ENCODE measurements at places on chromosomes 11 and 22. TPM values are rescaled to one million over a fixed set of nuclear protein-coding genes. Genes with fewer than 3 reads are reported as not detected.

SMIM35 gene
- total RNA-seq: not detected

UPK2 gene
- not detected for total RNA-seq

UPK3A gene
- total RNA-seq: not detected

CD3D gene
- total RNA-seq: not detected

CECR2 gene
- total RNA-seq: under 0.01 TPM

OR52N4 gene
- total RNA-seq: not detected

LDLRAD3 gene
- 6.5 TPM for total RNA-seq

BIRC3 gene
- total RNA-seq: 17.7 TPM

WBP2NL gene
- total RNA-seq: 0.16 TPM

HTR3A gene
- total RNA-seq: not detected

KCNK4 gene
- total RNA-seq: not detected

OVCH2 gene
- total RNA-seq: not detected
